Inflammatory macrophage treated with lipopolysaccharide for 1 hour (primary cell): ENCODE measurements at places on chromosomes 16 and 17.
A peak's percentile ranks its signal among the peaks of the same experiment; 100 is the strongest.

- DNase-seq: no peak
Measured at GRCh38 chr17:55794725-55795482, 44.1 kb downstream of the PCTP start.

GRCh38 chr16:78786635-78787034 lies 687.2 kb downstream of the WWOX start:
- DNase-seq: no peak

DNA sequence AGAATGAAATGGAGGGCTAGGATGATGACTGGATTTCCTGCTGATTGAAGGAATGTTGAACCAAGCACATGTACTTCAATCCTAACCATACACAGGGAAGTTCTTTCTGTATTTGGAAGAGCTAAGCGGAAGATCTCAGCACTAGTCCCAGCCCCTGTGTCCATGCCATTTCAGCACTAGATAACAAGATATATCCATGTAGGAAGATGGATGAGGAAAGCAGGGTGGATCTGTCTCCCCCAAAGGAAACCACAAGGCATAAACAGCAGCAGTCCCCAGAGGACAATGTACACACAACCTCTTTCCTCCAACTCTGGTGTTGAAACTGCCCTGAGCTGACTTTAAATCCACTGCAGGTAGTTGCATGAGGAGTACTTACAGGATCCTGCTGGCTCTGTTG lies 75.1 kb downstream of the GRIN2A start:
- DNase-seq: no peak

GRCh38 chr17:48726114-48726915 lies 2.2 kb downstream of the HOXB13 start:
- DNase-seq: no peak

DNA sequence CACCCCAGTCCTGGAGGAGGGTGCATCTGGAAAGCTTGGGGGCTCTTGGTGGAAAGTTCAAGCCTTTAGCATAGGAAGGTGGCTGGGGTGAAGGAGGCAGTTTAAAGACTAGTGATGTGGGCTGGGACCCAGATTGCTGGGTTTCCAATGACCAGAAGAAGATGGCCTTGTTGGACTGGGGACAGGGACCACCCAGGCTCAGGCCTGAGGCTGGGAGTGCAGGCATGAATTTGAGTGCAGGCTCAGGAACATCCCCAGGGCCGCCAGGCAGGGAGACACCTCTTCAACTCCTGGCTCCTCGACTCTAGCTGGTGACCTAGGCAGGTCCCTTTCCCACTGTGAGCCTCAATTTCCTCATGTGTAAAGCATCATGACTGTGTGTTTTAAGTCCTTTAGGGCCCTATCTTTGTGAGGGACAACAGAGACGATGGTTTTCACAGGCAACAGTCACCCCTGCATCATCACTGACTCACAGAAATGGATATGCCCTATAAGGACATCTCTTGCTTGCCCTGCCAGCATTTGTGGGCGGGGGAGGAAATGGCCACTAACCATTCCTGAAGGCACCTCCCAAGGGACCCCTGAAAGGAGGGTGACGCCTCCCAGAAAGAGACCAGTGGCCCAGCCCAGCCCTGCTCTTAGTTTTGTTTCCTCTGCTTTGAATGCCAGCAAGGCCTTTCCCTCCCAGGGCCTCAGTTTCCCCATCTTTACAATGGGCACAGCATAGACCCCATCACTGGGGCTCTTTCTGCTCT lies 11.1 kb downstream of the NLRC5 start:
- peak; percentile 49 for DNase-seq

GRCh38 chr16:51971184-51971583 lies 575.8 kb downstream of the TOX3 start:
- no peak for DNase-seq

GRCh38 chr17:58759522-58759921 lies 3.9 kb downstream of the PPM1E start:
- no peak for DNase-seq

DNA sequence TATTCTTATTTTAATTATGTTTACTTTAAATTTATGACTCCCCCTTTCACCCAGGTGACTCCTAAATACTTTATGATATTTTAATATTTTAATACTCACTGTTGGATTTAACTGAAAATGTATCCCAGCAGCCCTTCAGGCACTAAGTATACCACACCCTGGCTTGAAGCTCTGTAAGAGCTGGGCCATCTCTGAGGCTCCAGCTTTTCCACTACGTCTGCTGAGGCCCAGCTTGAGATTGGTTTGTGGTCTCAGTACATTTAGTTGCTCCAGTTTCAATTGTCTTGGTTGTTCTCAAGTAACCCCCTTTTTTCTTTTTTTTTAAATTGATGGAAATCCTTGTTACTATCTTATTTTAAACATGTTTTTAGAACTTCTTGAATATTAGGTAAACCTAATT lies 27.0 kb upstream of the CAPNS2 start:
- no peak for DNase-seq

DNA sequence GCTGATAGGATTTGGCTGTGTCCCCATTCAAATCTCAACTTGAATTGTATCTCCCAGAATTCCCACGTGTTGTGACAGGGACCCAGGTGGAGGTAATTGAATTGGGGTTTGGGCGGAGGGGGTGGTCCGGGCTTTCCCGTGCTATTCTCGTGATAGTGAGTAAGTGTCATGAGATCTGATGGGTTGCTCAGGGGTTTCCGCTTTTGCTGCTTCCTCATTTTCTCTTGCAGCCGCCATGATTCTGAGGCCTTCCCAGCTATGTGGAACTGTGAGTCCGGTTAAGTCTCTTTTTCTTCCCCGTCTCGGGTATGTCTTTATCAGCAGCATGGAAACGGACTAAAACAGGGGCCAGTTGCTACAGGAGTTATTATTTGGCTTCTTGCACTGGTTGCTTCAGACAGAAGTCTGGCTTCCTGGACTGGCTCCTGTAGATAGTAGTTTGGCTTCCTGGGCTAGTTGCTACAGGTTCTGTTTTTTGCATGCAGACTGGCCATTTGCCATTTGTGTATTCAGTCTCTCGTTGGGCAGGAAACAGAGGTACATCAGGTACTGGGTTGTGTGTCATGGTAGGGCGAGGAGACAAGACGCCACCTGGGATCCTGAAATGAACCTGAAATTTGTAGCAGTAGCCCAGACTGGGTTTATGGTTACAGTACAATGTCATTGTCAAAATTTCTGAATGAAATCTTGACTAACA lies 32.6 kb downstream of the CNTNAP4 start:
- DNase-seq: no peak

GRCh38 chr17:44907729-44908470 lies 7.4 kb downstream of the GFAP start:
- DNase-seq: no peak

DNA sequence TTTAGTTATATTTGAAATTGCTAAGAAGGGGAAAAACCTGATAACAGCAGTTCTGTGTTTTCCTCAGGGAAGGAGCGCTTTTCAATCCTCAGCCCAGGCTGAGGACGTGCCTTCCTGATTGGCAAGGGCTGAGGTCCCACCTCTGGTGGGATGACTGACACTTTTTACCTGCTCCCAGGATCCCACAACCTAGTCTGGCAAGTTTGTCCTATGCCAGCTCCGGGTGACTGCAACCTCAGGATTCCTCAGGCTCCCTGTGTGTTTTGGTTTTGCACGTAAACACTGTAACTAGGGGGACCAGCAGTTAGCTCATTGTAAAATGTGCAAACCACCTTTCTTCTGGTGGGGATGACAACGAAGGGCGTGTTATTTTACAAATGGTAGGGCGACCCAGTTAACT lies 7.5 kb downstream of the MARCHF10 start:
- DNase-seq: no peak

- DNase-seq: peak; percentile 23
Measured at GRCh38 chr16:71249399-71249798, 18.9 kb upstream of the HYDIN start.

- no peak for DNase-seq
Measured at GRCh38 chr17:39099663-39100286, 51.7 kb downstream of the PLXDC1 start.

- DNase-seq: no peak
Measured at GRCh38 chr16:23079675-23080301, 69.5 kb downstream of the USP31 start.

DNA sequence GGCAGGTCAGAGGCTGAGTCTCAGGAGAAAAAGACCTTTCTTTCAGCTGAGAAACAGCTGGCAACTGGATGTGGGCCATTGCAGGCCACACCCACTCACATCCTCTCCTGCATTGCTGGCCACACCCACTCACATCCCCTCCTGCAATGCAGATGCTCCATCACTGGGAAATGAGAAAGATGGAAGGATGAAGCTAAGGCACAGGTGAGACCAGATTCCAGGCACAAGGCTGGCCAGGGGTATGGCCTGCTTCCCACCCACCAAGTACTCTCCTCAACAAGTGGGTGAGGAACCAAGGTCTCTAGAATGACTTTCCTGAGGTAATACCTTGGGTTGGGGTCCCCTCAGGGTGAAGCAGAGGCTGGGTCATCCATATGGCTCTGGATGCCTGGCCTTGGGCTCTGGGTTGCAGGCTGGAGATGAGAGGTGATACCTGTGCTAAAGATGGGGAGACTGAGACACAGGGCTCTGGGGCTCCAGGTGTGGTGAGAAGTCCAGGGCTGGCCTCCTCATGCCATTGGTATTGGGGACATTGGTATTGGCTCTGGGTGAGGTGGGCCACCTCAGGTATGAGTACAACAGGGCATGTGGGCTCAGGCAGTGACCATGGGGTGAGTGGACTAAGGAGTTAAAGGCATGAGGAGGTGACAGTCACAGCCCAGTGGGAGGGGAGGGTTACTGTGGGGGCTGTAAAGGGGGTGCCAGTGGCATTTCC lies 1726.8 kb downstream of the TP53TG3F start:
- no peak for DNase-seq

DNA sequence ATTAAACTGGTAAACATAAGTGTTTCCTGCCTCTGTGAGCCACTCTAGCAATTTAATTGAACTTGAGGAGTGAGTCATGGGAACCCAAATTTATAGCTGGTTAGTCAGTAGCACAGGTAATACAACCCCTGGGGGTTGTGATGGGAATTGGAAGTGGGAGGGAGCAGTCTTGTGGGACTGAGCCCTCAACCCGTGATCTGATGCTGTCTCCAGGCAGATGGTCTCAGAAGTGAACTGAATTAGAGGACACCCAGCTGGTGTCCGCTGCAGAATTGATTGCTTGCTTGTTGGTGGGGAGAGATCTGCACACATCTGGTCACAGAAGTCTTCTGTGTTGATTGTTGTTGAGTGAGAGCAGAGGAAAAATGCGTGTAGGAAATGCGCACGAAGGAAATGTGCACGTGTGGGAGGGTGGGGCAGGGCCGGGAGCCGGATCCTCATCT lies 7.7 kb upstream of the ST6GALNAC2 start:
- DNase-seq: no peak

DNA sequence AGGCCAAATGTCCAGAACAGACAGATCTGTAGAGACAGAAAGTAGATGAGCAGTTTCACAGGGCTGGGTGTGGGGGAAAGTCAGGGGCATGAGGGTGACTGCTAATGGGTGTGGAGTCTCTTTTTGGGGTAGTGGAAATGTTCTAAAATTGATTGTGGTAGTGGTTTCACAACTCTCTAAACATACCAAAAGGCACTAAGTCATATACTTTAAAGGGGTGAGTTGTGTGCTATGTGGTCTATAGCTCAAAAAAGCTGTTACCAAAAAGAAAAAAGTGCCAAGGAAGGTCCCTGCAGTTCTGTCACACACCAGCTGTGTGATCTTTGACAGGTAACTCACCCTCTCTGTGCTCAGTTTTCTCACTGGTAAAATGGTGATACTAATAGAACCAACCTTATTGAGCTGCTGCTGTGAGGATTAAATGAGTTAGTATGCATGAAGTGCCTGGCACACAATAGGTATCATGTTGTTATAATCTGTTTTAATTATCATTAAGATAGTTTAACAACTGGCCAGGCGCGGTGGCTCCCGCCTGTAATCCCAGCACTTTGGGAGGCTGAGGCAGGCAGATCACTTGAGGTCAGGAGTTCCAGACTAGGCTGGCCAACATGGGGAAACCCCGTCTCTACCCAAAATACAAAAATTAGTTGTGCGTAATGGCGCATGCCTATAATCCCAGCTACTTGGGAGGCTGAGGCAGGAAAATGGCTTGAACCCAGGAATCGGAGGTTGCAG lies 10.3 kb downstream of the ITGAX start:
- DNase-seq: no peak

GRCh38 chr17:19753661-19754463 lies 5.8 kb upstream of the ALDH3A1 start:
- DNase-seq: no peak

- no peak for DNase-seq
Measured at GRCh38 chr17:82703036-82703745, 4.7 kb upstream of the RAB40B start.

DNA sequence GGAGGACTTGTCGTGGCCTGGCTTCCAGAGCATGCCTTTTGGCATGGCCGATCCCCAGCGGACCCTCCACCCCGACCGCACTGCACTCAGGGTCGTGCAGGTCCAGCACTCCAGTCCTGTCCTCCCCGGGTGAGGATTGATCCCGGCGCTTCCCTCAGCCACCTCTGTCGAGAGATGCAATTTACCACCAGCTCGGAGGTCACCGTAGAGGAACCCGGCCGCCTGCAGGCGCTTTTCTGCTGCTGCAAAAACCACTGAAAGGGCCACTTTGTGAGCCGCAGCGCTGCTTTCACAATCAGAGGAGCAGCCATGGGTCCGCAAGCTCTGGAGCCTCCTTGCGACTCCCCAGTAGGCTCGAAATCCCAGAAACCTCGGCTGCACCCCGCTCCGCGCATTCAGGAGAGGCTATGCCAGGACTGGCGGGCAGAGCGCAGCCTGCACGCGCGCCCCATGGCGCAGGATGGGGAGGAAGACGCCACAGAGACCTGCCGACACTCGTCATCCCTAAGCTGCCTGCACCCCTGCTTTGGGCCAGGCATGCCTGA lies 134.2 kb downstream of the HS3ST2 start:
- DNase-seq: no peak
